Activated naive CD8-positive, alpha-beta T cell treated with anti-CD3 and anti-CD28 coated beads for 36 hours (primary cell): ENCODE measurements at places on chromosomes 13 and 19. TPM values are rescaled to one million over a fixed set of nuclear protein-coding genes. Genes with fewer than 3 reads are reported as not detected.

The NLRP4 gene
- total RNA-seq = not detected

The NLRP7 gene
- total RNA-seq = not detected

- DNase-seq = no peak
Observed at GRCh38 chr13:30934381-30934780, 1.9 kb downstream of the TEX26 start.

DNA sequence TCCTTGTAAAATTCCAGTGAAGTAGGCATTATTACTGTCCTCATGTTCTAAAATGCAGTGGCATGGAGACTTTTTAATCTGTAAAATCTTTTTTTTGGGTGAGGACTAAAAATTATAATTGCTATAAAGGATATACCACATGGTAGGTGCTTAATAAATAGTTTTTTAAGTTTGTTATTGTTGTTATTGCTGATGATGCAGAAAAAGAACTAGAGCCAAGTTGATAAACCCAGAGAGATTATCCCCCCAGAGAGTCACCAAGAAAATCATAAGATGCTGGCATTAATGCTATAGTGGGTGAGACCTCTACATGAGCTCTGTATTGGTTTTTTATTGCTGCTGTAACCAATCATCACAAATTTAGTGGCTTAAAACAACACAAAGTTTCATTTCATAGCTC is 44.3 kb upstream of the CNMD start:
- DNase-seq = no peak

DNA sequence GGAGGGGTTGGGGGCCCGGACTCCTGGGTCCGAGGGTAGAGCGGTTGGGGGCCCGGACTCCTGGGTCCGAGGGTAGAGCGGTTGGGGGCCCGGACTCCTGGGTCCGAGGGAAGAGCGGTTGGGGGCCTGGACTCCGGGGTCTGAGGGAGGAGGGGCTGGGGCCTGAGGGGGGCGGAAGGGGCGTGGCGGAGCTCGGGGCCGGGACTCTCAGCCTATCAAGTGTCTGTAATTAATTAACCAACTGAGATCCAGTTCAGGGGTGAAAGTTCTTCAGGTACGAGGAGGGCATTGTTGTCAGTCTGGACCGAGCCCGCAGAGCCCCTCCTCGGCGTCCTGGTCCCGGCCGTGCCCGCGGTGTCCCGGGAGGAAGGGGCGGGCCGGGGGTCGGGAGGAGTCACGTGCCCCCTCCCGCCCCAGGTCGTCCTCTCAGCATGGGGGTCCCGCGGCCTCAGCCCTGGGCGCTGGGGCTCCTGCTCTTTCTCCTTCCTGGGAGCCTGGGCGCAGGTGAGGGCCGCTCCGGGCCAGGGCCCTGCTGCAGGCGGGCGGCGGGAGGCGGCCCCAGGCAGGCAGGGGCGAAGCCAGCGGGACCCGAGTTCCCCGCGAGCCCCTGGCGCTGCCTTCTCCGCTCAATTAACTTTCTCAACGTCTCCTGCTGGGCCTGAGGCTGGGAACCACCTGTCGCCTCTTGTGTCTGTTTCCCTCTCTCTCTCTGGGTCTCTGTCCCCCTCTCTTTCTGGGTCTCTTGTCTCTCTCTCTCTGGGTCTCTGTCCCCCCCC is 697 bp downstream of the FCGRT start:
- no peak for DNase-seq

- DNase-seq = no peak
Observed at GRCh38 chr13:43877766-43878165, 1.8 kb downstream of the CCDC122 start.

DNA sequence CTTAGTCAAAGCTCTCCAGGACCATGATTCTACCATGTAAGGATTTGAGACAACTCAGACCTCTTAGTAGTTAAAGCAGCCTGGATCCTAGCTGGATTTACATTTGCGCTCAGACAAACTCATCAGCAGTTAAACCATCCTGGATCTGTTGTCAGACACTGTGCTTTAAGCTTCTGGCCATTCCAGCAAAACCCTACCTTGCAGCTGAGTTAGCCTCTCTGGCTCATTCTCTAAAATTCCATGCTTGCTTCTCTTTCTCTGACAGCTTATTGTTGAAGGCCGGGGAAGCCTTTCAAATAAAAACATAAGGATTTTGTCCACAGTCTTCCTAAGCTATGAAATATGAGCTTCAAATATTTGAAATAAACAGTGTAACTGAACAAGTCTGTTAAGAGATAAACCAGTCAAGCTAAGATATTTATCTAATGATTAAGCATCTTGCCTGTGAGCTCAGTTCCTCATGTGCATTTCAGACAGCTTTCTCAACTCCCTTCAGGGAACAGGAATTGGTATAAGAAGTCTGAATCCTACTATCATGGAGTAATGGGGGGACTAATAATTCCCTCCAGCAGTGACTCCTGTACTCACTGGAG is 89.3 kb downstream of the SLAIN1 start:
- no peak for DNase-seq
